ENCODE measurements at places on chromosomes 11 and 22. TPM values are rescaled to one million over a fixed set of nuclear protein-coding genes. Genes with fewer than 3 reads are reported as not detected.

Gene ART5
- not detected for total RNA-seq

Gene SPTY2D1
- 27.5 TPM for total RNA-seq

Gene ATXN10
- 145 TPM for total RNA-seq

- DNase-seq: no peak
Measured at GRCh38 chr11:16326679-16327297, 29.6 kb downstream of the SOX6 start.

- DNase-seq: no peak
Measured at GRCh38 chr11:93525601-93526345, 17.4 kb downstream of the SMCO4 start.

Gene OR8D4
- total RNA-seq: not detected

- no peak for DNase-seq
Measured at GRCh38 chr11:67571443-67571842, 12.2 kb upstream of the GSTP1 start.

Gene ZBTB44
- 111 TPM for total RNA-seq

Gene SCT
- not detected for total RNA-seq

DNA sequence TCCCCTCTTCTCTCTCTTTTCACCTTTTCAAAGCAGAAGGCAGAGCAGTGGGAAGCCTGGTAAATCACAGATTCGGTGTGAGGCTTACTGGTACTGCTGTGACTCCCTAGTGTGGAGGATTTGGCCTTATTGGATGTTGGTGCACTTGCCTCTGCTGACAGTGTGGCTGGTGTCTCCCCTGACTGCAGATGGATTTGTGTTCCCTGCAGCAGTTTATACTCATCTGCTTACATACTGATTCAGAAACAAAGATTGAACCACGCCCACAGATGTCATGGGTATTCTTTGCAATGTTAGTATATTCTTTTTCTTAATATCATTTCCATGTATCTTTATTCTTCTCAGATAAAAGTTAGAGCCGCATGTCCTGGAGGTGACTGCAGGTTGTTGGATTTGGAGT, 26.8 kb upstream of the GRIK4 start:
- DNase-seq: no peak

Gene FXYD2
- 0.66 TPM for total RNA-seq

DNA sequence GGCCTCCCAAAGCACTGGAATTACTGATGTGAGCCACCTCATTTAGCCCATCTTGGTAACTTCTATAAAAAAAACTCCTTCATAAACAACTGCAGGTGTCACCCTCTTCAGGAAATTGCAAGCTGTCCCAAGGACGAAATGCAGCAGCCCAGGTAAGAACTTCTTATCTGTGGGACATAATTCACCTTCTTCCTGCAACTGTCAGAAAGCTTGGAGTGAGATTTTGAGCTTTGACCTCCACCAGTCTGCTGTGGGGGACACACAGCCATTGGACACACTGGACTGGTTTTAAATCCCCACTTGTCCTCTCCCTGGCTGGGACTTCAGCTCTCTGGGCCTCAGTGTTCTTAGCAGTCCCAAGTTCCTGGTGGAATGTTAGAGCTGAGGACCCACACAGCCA, 368.5 kb downstream of the MN1 start:
- no peak for DNase-seq

DNA sequence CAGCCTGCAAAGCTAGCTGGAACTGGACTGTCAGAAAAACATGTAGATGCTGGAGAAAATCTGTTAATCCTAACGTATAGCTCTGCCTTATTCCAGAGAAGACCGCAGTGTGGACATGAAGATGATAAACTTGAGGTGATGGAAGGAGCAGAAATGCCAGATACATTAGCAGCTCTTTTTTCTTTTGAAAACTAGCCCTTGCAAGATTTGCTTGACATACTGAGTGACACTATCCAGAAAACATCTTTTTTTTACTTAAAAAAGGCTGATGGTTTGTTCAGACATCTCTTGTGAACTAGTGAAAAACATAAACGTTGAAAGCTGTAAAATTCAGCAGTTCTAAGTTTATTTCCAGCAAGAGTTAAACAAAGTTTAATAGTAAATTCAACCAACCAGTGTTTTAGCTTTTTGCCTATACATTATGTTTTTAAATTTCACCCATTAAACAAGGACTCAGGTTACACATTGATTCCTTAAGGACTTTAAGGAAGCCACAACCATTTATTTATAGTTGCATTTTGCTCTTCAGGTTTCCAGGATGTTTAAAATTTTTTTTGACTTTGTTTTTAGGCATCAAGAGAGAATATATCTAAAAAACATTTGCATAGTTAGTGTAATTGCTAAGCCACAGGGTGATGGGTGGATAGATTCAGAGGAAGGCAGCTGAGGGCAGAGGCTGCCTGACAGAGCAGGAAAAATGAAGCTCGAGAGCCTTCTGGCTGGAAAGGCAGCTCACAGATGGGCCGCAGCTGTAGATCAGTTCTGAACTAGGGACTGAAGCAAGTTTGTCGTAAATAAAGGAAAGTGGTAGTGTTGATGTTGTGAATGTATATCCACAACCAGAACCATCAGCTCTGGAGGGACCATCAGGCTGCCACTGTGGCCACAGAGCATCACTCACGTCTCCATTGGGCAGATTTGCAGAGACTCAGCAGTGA, 9.5 kb downstream of the SNAP29 start:
- no peak for DNase-seq

Gene USP2
- total RNA-seq: 0.48 TPM

DNA sequence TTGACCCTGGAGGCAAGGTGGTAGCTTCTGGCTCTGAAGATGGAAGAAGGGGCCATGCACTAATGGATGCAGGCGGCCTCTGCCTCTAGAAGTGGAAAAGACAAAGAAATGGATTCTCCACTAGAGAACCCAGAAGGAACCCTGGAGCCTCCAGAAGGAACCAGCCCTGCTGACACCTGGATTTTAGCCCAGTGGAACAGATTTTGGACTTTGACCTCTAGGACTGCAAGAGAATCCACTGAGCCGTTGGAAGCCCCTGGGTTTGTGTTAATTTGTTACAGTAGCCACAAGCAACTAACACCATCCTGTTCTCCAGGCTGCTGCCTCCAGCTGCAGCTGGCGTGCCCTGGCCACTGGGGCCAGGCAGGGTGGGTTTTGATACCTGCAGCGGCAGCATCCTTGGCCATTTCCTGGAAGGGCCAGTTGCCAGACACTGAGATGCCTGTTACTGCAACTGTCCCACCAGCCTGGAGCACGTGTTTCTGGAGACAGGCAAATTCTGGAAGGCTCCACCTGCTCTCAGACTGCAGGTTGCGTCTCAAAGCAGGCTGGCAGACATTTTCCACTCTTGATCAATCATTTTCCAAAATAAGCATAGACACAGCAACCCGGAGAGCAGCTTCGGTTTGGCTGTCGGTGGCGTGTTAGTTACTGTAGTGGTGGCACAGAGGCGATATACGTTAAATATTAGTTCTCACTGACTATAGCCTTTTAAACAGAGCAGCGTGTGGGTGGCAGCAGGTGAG, 76.8 kb upstream of the PARVG start:
- DNase-seq: no peak

- no peak for DNase-seq
Measured at GRCh38 chr11:17719028-17719937, at the start of gene MYOD1. Gene MYOD1 (plus strand): TSS chr11:17719571. CDS start chr11:17719783, 212 bp downstream.

DNA sequence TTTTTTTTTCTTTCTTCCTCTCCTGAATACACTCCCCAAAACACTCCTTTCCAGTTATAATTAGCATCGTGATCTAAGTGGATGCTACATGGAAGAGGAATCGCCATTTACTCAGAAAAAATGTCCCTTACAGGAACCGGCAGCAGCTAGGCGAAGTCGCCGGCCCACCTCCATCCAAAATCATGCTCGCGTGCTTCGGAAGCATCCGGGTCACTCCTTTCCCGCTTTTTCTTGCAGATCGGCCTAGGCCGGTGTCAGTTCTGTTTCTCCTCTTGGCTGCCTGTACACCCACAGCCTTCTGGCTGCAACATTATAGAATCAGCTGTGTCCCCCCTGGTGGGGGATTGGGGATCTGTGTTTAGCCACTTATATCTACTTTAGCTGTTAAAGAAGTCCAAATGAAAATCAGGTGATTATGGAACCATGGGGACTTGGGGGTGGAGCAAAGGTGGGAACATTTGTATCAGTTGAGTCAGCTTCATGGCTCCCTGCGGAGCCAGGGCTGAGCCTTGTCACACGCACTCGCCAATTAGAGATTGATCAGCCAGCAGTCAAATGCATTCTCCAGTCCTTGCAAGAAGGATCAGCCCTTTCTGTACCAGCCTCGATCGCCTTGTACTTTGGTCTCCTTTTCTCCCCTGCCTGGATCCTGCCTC, 36.3 kb downstream of the ASRGL1 start:
- DNase-seq: no peak

- DNase-seq: no peak
Measured at GRCh38 chr11:124920870-124921609, 2.0 kb downstream of the HEPN1 start.

Gene ELP4
- total RNA-seq: 22.2 TPM
